Left ventricle myocardium inferior (tissue), 1 donor: ENCODE measurements at places on chromosomes 3 and 15. TPM values are rescaled to one million over a fixed set of nuclear protein-coding genes. Genes with fewer than 3 reads are reported as not detected.

MESP1 gene
- 8.4 TPM for total RNA-seq

EHD4 gene
- total RNA-seq = 46.4 TPM

CGNL1 gene
- total RNA-seq = 31.9 TPM

- H3K27ac ChIP-seq = no peak overlapping the region
- H3K27me3 ChIP-seq = no peaks in the 10 kb centered on the region
- no peaks in the 10 kb centered on the region for H3K36me3 ChIP-seq
- no peak for DNase-seq
Measured at GRCh38 chr3:40969756-40970466, 229.4 kb upstream of the CTNNB1 start.

DNA sequence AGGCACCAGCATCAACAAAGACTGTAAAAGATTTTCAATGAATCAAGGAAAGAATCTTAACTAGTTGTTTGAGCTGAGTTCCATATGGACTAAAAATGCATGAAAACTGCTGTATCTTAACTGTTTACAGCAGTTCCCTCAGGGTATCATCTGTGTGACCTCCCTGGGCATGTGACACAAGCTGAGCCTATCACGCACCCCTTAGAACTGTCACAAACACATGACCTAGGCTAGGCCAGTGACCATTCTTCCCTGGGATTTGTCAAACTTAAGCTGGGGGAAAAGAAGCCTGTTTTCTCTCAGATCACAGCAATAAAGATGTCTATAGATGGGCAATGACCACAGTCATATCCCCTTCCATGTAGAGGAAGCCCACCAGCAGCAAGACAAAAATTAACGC is 35.7 kb downstream of the IGF2BP2 start:
- DNase-seq = no peak
- H3K27ac ChIP-seq = no peak overlapping the region
- H3K4me3 ChIP-seq = no peak overlapping the region

GRCh38 chr3:8899876-8900460 is 63.3 kb downstream of the RAD18 start:
- peaks cover 10% of the 10 kb centered on the region for H3K4me1 ChIP-seq
- H3K27me3 ChIP-seq = no peaks in the 10 kb centered on the region
- no peak for DNase-seq
- H3K27ac ChIP-seq = no peak overlapping the region
- no peak overlapping the region for H3K4me3 ChIP-seq

- no peaks in the 10 kb centered on the region for H3K36me3 ChIP-seq
- no peaks in the 10 kb centered on the region for H3K27me3 ChIP-seq
- H3K4me3 ChIP-seq = no peak overlapping the region
- DNase-seq = no peak
- no peak overlapping the region for H3K27ac ChIP-seq
- H3K4me1 ChIP-seq = no peaks in the 10 kb centered on the region
Measured at GRCh38 chr3:115706311-115706829, 83.1 kb downstream of the GAP43 start.

DNA sequence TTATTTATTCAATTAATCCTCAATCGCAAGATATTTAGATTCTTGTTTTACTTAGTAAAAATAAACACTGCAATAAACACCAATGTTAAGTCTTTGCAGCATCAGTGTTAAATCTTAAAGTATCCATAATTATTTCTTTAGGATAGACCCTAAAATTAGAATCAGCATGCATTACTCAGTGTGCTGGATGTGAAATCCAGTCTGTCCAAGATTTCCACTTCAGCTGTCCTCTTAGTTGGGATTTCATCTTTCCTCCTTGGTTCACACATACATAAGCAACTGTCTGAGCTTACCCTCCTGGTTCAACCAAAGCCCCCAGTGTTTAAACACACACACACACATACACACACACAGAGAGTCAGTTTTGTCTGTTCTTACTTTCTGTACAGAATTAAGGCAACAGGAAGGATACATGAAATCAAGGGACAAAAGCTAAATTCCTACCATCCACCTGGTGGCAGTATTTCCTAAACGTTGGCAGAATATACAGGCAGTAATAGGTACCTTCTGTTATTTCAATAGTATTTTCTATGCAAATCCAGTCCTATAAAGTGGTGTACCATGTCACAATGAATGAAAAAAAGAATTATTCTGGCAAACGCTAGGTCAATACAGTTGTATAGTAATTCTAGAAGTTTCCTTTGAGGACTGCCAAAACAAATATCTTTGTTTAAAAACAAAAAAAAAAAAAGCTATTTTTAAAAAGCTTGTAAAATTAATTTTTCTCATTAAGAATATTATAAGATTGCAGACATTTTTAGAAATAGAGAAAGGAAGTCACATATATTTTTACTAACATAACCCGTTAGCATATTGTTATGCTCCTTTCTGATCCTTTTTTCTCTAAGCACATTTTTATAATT is 27.3 kb upstream of the DMXL2 start:
- DNase-seq = no peak
- no peaks in the 10 kb centered on the region for H3K27me3 ChIP-seq
- H3K27ac ChIP-seq = no peak overlapping the region
- no peaks in the 10 kb centered on the region for H3K4me1 ChIP-seq
